ENCODE measurements at places on chromosomes 12 and 14.

DNA sequence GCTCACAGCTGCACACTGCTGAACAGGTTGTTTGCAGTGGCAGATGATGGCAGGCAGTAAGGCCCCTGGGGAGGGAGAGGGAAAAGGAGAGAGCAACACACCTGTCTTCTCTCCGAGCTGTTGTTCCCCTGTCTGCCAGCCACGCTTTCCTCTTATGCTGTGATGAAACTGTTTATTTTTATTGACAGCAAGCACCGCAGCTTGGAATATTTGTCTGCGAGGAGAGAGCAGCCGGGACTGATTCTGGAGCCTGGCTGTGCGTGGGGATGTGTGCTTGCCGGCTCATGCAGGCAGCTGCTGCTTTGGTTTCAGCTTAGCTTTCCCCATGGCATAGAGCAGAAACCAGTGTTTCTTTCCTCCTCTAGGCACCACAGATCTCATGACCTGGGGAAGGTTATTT is 58.7 kb upstream of the KCNA5 start:
- no peak for DNase-seq

GRCh38 chr14:105848570-105848969 is 322.2 kb downstream of the TMEM121 start:
- DNase-seq = no peak

DNA sequence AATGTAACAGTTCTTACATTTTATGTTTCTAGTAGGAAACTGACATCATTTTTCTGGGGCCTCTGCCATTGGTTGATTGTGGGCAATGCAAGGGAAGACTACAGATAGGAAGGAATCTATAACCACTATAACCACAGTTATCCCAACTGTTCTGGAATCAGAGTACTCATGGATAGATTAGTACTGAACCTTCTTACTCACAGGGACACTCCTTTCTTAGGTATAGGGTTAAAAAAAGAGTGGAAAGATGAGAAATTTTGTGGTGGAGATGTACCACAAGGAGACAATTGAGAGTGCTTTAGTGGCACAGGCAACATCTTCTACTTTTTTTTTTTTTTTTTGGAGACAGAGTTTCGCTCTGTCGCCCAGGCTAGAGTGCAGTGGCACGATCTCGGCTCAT is 21.0 kb downstream of the TMEM116 start:
- DNase-seq = no peak

GRCh38 chr12:25977047-25977446 is 18.6 kb downstream of the RASSF8 start:
- no peak for DNase-seq

- no peak for DNase-seq
These were observed 205.0 kb downstream of the AKAP6 start for GRCh38 chr14:32534145-32534544.

Measured in right hindlimb (tissue), 1 donor.